ENCODE measurements at places on chromosomes 2 and 18.

GRCh38 chr18:14941792-14942191, 193.8 kb downstream of the ANKRD30B start:
- no peak for DNase-seq

DNA sequence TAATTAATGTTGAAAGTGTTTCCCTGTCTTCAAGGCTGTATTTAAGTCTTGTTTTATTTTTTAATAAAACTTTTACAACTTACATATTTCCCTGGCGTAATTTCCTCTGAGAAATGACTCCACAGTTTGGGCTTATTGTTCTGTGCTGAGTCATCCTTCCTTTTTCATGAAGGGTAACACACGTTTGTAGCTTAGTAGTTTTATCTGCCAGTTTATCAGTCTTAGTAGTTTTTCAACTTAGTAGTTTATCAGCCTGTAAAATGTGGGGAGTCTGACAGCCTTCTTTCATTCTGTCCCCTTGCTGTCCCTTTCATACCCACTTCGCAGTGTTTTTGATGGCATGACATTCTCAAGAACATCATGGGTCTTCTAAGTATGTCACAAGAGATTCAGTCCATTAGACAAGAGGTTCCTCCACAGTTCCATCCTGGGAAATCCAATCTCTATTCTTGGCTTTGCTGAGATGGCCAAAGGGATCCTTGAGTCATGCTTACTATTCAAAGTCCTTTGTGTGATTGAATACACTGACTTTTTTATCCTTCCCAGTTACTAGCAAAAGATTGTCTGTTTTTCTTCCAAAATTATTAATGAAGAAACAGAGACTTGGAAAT, 60.0 kb upstream of the SGPP2 start:
- DNase-seq = peak; percentile 1

- DNase-seq = no peak
Observed at GRCh38 chr2:48069769-48070168, 163.5 kb upstream of the FBXO11 start.

GRCh38 chr2:3469486-3469885, 49.8 kb downstream of the ADI1 start:
- no peak for DNase-seq

DNA sequence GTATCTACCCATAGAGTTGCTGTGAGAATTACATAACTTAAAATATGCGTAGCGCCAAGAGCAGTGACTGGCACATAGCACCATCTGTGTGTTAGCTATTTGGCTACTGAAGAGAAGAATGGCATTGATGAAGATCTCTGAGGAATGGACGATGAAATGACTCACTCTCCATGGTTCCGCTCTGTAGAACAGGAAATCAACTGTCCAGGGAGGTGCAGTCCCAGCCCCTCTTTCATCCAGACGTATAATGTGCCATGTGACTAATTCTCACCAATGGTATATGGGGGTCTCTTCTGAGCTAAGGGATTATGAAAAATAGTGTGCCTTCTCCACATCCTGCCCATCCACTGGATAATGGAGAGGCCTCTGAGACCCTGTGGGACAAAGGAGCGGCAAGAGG, 254.8 kb downstream of the CYP26B1 start:
- DNase-seq = no peak

DNA sequence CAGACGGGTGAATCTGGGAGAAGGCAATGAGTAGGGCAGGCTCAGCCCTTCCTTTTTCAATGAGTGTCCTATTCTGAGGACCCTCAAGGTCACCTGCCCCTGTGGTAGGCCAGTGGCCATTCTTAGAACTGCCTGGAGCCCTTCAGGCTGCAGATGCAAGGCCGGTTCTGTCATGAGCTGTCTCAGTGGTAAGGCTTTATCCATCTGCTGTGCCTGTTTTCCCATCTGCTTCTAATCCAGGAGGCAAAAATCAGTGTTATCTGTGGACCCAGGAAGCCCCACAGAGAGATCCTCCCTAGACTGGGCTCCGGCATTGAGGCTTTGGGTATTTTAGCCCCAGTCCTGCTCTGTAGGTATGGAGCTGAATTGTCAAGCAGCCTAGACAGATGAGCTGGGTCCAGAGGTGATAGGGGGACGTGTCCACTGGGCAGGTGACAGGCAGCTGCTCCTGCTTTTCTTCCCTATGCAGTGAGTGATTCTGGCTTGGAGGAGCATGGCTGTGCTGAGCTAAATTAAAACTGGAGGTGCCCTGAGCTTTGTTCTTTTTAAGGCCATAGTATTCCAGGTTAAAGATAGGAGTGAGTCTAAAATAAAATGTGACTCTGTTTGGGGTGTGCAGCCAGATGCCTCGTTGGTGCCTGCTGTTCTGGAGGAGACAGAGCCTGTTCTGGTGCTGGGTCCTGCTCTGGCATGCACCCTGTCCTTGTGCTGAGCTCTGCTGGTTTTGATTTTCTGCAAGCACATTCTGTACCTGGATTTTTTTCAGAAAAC, 92.5 kb downstream of the FHOD3 start:
- no peak for DNase-seq
